Kidney capillary endothelial cell (primary cell): ENCODE measurements at places on chromosomes 13 and 19.

DNA sequence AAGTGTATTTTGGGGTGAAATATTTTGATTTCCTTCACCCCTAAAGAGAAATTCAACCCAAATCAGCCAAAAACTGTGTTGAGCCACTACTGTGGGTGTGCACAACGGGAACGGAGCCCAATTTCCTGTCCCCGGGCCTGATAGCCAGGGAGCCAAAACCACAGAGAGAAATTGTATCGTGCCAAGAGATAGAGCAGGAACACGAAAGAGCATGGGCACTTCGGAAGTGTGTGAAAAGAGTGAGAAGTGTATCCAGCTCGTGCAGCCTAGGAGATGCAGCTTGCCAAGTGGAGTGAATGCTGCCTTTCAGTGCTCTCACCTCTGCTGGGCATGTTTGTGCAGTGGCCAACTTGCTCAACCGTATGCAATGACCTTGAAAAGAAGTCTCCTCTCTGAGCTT is 19.4 kb upstream of the PLEKHF1 start:
- DNase-seq, result no peak

GRCh38 chr13:92745258-92745657 is 481.3 kb upstream of the GPC6 start:
- DNase-seq, result no peak

DNA sequence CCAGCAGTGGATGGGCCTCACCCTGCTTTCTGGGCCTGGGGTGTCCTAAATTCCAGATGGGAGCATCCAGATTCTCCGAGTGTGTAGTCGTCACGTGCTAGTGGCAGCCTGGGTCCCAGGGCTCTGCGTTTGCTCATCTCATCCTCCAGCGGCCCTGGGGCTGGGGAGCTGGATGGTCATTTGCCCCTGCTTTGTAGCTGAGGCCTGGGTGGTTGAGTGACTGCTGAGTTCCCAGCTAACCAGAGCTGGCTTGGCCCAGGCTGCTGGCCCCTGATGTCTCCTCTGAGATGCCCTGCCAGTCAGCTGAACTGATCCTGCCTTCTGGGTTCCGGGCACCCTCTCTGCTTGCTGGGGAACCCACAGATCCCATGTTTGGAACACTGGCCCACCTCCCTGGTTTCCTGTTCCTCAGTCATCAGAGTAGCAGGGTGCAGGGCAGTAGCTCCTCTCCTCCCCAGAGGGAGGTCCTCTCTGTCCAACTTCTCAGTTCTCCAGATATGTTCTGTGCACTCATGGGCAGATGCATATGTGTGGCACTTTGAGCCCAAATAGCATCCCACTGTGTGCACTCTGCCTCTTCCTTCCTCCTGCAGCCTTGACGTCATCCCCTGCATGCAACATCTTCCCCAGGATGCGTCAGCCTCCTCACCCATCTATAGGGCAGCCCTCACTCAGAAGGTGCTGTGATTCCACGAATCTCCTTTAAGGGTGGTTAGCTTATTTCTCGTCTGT is 22.4 kb upstream of the CRTC1 start:
- DNase-seq, result no peak

- DNase-seq, result no peak
These were observed 4.1 kb downstream of the ISYNA1 start for GRCh38 chr19:18433735-18434398.

GRCh38 chr13:51083706-51084105 is 27.4 kb downstream of the C13orf42 start:
- DNase-seq, result no peak

- DNase-seq, result peak; percentile 39
These were observed 5.9 kb downstream of the CEACAM19 start for GRCh38 chr19:44677019-44677811.

- DNase-seq, result no peak
These were observed 74.8 kb upstream of the KLHL1 start for GRCh38 chr13:70183041-70183440.

GRCh38 chr19:35740108-35740422 is 2.2 kb downstream of the IGFLR1 start:
- DNase-seq, result no peak

DNA sequence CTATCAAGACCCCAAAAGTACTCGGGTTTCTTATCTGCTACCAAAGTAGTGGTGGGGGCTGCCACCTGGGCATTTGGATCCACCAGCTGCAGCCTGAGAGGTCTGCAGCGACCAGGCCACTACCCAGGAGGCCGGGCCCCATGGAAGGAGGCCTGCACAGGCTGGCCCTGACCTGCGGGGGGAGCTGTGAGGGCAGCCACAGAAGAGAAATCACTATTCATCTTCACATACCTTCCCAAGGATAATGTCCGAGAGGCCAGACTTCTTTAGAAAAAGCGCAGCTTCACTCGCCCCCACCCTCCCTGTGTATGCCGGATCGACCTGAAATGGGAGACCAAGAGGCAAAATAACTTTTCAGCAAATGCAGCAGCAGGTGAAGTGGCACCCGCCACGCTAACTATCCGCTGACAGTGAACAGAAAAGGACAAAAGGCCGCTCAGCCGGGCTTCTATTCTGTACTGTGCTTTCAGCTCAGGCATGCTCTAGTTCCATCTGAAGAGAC is 30.1 kb downstream of the EPS15L1 start:
- DNase-seq, result no peak

DNA sequence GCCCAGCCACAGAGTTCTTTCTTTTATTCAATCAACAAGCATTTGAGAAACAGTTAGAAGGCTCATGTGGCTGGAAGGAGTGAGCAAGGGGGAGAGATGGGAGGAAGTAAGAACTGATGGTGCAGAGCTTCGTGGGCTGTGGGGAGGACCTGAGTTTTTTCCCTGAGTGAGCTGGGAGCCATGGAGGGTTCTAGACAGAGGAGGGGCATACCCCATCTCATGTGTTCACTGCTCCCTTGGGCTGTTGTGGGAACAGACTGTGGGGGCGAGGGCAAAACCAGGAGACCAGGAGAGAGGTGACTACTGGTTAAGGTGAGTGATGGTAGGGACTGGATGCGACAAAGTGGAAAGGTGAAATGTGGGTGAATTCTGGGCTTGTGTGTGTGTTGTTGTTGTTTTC is 2.4 kb upstream of the PKN1 start:
- no peak for DNase-seq

- DNase-seq, result no peak
These were observed 683.4 kb upstream of the ARGLU1 start for GRCh38 chr13:107251341-107251740.
